Activated CD8-positive, alpha-beta memory T cell treated with anti-CD3 and anti-CD28 coated beads for 4 hours (primary cell): ENCODE measurements at places on chromosomes 13 and 19.

DNA sequence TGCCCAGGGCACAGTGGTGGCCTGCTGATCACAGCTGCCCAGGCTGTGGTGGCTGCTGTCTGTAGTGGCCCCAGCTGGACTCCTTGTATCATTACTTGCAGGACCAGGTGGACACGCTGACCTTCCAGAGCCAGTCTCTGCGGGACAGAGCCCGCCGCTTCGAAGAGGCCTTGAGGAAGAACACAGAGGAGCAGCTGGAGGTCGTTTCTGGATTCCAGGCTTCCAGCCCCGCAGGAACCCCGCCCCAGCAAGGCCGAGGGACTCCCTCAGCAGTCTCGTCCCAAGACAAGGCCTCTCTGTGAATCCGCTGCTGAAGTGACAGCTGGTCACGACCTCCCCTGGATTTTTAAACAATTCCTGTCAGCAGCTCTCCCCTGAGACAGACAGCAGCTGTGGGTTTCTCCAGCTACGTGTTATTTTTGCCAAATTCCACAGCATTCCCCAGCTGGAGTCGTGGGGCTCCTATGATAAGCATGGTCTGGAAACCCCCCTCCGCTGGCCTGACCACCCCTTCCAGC is 98.3 kb downstream of the SLC7A1 start:
- no peak for DNase-seq

DNA sequence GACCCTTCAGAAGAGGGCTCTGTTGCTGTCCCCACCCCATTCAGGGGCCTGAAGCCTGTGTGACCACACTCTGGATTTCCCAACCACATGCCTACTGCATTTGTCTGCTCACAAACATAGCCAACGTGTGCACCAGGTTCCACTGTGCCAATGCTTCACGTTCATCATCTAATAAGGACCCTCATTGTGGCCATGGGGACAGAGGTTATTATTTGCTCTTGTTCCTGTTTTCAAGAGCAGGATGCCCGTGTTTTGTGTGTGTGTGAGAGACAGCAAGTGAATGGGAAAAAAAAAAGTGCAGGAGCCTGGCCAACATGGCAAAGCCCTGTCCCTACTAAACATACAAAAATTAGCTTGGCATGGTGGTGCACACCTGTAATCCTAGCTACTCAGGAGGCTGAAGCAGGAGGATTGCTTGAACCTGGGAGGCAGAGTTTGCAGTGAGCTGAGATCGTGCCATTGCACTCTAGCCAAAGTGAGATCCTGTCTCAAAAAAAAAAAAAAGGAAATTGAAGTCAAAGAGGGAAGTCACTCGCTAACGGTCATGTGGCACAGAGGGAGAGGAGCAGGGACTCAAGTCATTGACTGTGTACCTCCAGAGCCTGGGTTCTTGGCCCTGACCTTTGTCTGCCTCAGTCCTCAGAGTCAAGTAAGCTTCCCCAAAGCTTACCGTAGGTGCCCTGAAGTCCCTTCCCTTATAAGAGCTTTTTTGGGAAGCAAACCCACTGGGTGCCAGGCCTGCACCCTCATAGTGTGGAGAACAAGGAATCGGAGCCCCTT is 6.9 kb downstream of the B3GNT8 start:
- no peak for DNase-seq

DNA sequence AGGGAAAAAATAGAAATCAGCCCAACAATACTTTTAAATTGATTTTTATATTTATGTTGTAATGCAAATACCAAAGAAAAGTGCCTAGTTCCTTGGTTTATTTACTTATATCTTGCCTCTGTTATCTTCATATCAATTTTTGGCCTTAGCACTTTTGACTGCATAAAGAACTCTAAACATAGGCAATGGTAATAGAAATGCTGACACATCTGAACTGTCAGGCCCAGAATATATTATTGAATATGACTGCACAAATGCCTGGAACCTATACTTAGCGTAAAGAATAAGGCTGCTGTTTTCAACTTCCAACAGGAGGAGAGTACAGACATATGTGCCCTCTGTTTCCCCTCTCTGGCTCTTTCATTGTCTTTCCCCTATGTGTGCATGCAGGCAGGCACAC is 91.1 kb downstream of the DNAJC15 start:
- no peak for DNase-seq

GRCh38 chr13:39929583-39929982 is 274.1 kb downstream of the COG6 start:
- DNase-seq: no peak

- no peak for DNase-seq
Measured at GRCh38 chr13:77351315-77351714, 24.4 kb upstream of the MYCBP2 start.

DNA sequence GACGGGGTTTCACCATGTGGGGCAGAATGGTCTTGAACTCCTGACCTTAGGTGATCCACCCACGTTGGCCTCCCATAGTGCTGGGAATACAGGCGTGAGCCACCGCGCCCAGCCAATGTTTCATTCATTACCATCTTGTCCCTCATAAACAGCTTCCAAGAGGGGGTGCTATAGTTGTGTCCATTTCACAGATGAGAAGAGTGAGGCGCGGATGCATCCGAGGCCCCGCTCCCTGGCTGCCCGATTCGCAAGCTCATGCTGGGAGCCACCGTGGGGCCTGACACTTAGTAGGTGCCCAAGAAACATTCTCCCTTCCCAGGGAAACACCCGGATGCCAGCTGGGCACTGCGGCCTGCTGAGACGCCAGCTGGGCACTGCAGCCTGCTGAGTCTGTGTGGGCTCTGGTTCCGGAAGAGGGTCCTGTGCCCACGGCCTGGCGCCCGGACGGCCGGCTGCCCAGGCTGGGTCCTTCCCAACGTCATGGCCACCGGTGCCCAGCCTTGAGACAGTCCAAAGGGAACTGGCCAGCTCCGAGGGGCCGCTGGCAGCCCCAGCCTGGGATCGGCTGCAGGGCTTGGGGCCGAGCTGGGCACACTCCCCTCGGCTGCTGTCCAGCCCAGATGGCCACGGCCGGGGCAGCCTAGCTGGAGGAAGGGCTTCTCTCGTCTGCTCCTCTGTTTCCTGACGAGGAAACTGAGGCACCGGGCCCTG is 54.7 kb downstream of the NFIC start:
- DNase-seq: no peak

DNA sequence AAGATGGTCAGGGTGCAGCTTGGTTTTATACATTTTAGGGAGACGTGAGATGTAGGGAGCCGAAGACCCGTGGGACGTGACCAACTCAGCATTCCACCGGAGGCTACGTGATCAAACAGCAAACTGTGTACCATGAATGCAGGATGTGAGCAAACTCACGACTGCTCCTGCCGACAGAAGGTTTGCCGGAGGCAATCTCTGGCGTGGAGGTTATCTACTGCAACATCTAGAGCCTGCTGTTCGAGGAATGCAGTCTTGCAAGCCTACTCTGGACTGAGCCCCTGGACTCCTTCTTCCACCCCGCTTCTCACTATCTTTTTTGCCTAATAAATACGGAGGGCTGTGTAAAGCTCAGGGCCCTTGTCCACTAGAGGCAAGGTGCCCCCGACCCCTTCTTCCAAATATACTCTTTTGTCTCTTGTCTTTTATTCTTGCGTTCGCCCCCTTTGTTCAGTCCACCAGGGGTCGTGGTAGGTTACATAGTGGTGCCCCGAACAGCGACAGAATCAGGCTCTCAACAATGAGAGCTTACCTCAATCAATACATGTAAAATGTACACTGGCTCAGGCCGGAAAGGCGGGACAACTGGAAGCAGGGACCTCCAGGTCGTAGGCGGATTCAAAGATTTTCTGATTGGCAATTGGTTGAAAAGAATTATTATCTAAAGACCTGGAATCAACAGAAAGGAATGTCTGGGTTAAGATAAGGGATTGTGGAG is 8.9 kb upstream of the OR1I1 start:
- no peak for DNase-seq

DNA sequence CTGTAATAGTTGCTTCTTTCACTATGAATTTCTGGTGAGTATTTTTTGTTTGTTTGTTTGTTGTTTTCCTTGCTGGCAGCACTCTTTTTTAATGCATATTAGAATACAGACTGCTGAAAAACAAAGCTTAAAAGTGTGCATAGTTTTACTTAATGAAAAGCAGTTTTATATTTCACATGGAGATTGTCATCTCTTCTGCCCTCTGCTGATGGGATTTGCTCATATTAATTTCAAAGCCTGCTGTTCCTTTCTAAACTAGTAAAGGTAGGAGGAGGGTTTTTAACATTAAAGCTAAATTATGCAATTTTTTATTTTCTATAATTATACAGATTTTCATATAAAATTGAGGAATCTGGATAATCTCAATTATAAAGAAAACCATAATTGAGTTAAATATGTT is 692.6 kb upstream of the SLITRK1 start:
- no peak for DNase-seq

DNA sequence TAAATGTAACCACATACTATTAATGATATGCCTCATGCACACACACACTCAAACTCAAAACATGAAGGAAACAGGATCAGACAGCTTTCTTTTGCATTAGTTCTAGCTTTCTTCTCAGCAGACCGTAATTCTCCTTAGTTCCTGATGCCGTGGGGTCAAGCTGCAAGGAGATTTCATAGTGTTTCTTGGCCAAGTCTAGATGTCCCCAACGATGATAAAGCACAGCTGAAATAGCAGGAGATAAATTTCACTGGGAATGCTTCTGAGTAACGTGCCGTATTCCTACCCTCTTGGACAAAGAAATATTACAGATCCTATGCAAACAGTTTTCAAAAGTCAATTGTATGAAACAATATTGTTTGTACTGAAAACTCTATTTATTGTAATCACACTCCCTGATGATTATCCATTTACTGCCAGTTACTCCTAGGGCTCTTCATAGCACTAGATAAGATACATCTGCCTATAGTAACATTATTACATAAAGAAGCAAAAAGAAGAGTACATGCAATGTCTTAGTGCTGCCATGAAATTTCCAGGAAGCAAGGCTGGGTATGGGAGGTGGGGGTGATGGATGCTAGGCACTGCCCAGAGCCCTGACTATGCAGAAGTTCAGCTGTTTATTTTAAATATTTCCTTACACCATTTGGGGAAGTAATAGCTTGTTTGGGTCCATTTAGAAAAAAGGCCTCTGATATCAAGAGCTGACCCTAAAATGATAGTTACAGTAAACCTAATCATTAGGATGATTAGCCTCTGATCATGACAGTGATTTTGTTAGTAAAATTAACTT is 16.5 kb upstream of the GGACT start:
- DNase-seq: no peak

GRCh38 chr13:47794963-47795362 is 206.1 kb downstream of the SUCLA2 start:
- no peak for DNase-seq

GRCh38 chr13:99722931-99723330 is 221.7 kb downstream of the TM9SF2 start:
- no peak for DNase-seq

GRCh38 chr13:52085421-52085820 is 43.5 kb downstream of the NEK5 start:
- no peak for DNase-seq

- DNase-seq: no peak
Measured at GRCh38 chr13:110593430-110594130, 21.8 kb upstream of the NAXD start.

GRCh38 chr19:16368385-16369305 is 44.0 kb downstream of the KLF2 start:
- DNase-seq: no peak

DNA sequence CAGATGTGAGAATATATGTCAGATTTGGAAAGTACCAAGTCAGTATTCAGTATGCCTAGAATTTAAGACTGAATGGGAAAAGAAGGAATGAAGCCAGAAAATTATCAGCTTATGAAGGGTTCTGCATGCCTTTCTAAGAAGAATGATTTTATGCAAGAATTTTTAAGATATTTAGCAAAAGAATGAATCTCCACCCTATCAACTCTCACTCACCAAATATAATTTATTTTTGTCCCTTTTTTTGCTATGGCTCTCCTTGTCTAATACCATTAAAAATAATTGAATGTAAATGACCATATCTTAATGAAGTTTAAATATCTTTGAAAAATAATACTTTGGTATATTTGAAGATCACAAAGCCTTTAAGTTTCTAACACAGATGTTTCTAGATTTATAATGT is 612.7 kb upstream of the GPC6 start:
- no peak for DNase-seq

DNA sequence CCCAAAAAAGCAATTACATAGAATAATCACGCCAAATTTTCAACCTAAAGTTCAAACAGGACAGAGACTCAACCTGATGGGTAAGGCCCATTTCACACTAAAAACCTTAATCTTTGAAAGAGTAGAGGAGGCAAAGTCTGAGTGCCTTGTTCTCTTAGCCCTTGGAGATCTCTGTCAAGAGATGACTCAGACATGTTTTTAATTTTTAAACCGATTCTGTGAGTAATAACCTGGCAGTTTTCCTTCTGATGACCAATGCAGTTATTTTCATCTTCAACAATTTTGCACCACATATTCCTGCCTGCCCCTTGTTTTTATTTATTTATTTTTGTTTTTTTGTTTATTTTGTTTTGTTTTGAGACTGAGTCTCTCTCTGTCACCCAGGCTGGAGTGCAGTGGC is 11.5 kb upstream of the TNFSF9 start:
- no peak for DNase-seq

GRCh38 chr13:94140027-94140426 is 339.5 kb downstream of the DCT start:
- no peak for DNase-seq

DNA sequence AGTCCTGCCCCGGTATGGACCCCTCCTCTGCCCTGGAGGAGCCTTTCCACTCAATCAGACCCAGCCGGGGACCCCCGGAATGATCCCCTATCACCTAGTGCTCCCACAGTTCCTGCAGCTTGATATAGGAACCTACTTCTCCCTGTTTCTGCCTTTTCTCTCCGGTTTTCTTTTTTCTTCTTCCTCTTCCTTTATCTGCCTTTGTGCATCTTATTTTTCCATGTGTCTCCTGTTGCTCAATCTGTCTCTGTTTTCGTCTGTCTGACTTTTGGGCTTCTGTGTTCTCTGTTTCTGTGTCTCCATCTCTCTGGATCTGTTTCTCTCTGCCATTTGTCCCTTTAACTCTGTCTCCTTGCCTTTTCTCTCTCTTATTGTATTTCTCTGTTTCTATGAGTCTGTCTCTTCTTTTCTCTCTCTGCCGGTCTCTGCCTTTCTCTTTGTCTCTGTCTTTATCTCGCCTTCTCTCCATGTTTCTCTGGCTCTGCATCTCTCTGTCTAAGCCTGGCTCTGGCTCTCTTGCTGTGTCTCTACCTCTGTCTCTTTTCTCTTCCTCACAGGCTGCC is 10.0 kb downstream of the MEGF8 start:
- DNase-seq: no peak

- no peak for DNase-seq
Measured at GRCh38 chr13:30725326-30726085, 9.8 kb upstream of the ALOX5AP start.

GRCh38 chr19:11405846-11406643 is 13.1 kb downstream of the RGL3 start:
- no peak for DNase-seq

DNA sequence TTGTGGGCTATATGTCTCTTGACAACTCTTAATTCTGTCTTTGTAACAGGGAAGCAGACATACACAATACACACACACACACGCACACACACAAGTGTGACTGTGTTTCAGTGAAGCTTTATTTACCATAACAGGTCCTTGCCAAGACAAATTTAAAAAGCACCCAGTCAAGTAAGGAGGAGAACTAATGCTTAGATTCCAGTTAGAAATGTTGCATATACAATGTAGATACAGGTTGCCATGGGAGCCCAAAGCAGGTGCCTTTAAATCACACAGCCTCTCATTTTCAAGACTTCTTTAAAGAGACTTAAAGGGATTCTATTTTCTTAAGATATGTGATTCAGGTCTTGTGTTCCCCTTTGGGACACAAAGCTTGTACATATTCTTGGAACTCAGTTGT is 1551.9 kb downstream of the EFNB2 start:
- DNase-seq: no peak
